ENCODE measurements at places on chromosomes 3 and 15.

- no peak for DNase-seq
Measured at GRCh38 chr3:126267976-126268615, 87.7 kb upstream of the ALDH1L1 start.

- no peak for DNase-seq
Measured at GRCh38 chr3:79985816-79986215, 218.0 kb upstream of the ROBO1 start.

DNA sequence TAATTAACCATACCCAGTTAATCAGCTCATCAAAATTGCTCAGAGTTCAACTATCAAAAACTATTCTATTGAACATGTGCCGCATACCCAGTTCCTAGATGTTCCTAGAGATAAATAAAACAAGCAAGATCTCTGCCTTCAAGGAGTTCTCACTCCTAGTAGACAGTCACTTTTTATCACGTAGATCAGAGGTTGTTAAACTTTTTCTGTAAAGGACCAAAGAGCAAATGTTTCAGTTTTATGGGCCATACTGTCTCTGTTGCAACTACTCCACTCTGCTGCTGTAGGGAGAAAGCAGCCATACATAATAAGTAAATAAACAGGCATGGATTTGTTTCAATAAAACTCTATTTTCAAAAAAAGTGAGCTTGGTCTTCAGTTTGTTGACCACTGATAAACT, 7.9 kb downstream of the FBN1 start:
- DNase-seq: no peak

DNA sequence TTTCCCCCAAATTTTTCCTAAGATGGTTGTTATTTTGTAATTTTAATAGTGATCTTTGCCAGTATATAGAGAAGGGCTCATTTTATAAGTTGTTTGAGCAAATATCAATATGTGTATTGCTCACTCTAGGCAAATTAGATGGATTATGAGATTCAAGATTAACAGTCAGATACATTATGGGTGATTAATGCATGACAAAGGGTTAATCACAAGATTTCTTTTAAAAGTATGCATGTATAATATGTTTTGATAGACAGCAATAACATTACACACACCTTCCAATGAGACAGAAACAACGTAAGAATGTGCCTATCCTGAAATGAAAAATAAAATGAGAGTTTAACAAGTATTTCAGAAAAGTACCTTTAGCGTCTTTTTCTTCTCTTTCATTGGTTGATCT, 547.6 kb upstream of the AGTR1 start:
- DNase-seq: no peak

- no peak for DNase-seq
Measured at GRCh38 chr3:71796290-71796689, 11.3 kb upstream of the PROK2 start.

Data from NCI-H345 (cell line).